ENCODE measurements at places on chromosomes 16 and 17.

DNA sequence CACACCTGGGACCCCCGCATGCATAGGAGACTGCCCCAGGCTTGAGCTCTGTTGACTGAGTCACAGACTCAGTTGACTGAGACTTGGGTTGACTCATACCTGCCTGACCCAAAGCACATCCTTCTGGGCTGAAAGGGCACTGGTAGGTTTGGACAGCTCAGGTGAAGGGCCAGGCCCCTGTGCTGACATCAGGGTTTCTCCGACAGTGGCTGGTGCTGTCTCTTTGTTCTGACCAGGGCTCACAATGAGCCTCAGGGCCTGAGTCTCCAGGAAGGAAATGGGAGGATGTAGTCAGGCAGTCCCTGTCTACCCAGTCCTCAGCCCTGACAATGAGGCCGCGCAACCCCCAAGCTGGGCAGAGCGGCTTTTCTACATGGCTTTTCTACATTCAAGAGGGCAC, 6.5 kb downstream of the SPNS2 start:
- DNase-seq = no peak

DNA sequence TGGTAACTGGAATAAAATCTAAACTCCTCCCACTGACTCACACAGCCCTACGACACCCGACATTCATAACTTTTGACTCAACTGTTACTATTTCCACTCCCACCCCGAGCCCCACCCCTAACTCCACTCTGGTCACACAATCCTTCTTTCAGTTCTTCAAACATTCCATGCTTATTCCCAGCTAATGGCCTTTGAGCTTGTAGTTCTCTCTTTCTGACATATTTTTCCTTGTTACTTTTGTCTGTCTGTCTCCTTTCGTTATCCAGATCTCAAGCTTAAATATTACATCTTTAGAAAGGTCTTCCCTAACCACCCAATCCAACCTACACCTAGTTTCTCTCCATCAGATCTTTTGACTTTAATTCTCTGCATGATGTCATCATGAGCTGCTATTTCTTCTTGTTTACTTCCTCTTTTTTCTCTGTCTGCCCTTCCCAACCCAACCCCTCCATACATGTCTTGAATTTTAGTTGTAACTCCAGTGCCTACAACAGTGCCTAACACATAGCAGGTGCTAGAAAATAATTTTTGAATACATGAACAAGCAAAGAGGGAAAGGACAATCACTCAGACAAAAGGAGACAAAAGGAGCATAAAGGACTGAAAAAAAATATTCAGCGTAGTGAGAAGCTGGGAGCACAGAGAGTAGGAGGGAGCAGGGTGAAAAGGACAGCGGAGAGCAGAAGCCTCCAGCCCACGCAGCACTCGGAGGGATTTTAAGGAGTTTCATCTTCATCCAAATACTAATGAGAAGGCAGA, 65.2 kb upstream of the SMIM36 start:
- DNase-seq = no peak

GRCh38 chr17:28227316-28228108, 91.5 kb upstream of the TMEM97 start:
- DNase-seq = no peak

DNA sequence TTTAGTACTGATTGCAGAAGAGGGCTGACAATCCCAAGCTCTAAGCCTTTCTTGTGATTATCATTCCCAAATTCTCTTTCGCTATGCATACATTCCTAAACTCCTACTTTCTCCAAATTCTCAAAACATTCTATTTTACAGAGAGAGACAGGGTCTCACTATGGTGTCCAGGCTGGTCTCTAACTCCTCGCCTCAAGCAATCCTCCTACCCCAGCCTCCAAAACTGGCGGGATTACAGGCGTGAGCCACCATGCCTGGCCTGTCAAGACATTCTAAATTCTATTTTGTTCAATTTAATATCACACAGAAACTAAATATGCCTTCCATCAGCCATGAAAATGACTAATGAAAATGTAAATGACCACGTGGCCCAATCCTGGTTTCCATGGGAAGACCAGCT, 39.8 kb downstream of the ANKRD11 start:
- DNase-seq = no peak

DNA sequence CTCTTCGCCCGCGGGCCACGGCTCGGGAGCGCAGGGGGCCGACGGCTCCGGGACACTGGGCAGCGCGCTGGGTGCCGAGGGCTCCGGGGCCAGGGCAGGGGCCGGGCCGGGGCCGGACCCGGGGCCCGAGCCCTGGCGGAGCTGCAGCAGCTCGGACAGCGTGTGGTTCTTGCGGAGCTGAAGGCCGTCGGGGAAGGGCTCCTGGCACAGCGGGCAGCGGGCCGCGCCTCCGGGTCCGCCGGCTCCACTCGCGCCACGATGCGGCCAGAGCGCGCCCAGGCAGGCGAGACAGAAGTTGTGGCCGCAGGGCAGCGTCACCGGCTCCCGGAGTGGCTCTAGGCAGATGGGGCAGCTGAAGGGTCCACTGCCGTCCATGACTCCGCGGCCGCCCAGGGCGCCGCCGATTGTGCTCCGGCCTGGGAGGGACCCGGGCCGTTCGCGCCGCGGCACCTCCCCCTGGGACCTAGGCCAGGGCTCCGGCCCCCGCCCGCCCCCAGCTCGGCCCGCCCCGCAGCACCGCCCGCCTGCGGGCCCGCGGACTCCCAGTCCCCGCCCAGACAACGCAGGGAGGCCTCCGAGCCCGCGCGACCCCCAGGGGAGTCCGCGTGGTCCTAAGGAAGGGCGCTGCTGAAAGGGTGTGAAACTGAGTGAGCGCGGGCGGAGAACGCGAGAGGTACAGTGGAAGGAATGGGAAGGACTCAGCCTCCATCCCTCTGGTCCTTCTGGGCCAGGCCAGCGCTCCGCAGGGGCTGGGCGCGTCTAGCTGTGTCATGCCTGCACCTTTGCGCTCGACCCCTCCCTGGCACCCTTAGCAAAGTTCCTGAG, at the start of gene TRIM47:
Gene TRIM47, minus strand, starts transcription at position 408 of the 825 bp plus-strand sequence. Its CDS starts 33 bp downstream, at position 375.
- DNase-seq = no peak

GRCh38 chr16:48432136-48432535, 46.9 kb upstream of the SIAH1 start:
- DNase-seq = no peak

DNA sequence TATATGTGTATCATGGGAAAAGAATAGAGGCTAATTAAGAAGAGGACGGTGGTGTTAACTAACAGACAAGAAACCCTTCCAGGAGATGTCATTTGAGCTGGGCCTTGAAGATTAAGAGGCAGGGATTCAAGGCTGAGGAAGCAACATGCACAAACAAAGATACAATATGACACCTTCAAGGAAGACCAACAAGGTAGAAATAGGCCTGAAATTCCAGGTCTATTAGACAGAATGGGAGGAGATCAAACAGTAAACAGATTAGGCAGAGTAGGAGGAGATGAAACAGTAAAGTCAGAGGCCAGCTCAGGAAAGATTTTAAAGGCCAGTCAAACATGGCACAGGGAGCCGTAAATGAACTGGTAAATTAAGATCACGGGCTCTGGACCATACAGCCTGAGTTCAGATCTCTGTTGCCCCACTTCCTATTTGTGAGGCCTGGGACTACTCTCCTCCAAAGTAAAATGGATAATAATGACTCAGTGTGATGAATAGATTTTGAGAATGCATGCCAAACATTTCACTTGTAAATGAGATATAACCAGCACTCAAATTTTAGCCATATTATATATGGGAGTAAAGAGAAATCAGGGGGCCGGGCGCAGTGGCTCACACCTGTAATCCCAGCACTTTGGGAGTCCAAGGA, 38.9 kb downstream of the USP31 start:
- no peak for DNase-seq

- no peak for DNase-seq
Observed at GRCh38 chr17:39360537-39360936, 40.9 kb downstream of the FBXL20 start.

- DNase-seq = no peak
Observed at GRCh38 chr17:48486557-48486956, 44.3 kb downstream of the HOXB1 start.

DNA sequence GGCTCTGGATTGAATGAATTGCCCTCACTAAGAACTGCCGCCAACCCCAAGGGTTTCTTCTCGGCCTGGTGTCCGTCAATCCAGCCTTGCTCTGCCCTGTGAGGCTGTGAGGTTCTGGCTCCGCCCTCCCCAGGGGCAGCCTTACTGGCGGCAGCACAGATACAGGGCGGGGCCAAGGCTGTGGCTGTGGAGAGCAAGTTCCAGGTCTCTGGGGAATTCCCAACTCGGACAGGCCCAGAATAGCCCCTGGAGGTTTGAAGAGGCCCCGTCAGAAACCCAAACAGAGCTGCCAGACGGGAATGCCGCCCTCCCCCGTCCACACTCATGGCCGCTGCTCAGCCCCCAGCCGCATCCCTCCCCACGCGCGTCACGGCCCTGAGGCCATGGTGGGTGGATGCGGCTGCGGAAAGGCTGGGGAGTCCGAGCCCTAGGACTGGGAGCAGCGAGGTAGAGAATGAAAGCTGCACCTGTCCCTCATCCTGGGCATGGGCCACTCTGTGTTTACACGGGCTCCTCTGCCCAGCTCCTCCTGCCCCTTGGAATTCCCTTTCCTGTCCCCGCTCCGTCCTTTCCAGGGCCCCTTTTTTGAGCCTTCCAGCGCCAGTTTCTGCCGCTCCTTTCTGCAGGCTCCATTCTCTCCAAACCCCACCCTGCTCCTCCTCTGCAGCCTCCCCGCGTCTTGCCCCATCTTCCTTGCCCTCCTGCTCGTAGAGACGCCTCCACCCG, 660 bp upstream of the PRRT2 start:
- DNase-seq = peak; percentile 97

DNA sequence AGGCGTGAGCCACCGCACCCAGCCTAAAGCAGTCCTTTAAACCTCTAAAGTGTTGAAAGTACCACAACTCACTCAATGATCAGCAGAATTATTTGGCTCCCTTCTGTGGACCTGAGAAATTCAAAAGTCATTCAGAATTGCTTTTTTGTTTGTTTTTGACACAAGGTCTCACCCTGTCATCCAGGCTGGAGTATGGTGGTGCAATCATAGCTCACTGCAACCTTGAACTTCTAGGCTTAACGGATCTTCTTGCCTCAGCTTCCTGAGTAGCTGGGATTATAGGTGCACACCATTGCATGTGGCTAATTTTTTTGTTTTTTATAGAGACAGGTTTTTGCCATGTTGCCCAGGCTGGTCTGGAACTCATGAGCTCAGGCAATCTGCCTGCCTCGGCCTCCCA, 44.3 kb downstream of the TRAF4 start:
- peak; percentile 45 for DNase-seq
